ENCODE measurements at places on chromosomes 5 and 9.

GRCh38 chr5:15676591-15676990 is 176.6 kb downstream of the FBXL7 start:
- no peak for DNase-seq

- no peak for DNase-seq
These were observed 1.4 kb downstream of the TBC1D9B start for GRCh38 chr5:179906294-179906794.

- no peak for DNase-seq
These were observed 1185.5 kb upstream of the WWC1 start for GRCh38 chr5:167105941-167106340.

- DNase-seq = no peak
These were observed 159.7 kb upstream of the RAPGEF1 start for GRCh38 chr9:131899296-131900228.

DNA sequence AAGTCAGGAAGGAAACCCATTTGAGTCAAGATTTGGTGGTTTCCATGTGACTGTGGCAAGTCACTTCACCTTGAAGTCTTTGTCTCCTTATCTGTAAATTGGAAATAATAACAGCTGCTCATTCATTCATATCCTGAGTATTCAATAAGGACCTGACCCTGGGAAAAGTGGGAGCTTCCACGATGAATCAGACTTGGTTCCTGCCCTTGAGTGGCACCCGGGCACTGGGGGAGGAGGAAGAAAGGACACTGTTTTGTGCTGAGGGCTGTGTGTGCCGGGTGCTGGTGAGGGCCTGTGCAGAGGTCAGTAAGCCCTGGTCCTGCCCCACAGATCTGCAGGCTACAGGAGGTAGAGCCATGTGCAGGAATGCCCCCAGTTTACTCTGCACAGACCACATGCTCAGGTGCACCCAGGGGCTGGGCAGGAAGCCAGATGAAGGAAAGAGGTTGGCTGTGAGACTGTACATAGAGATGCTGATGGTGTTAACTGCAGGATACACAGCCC is 6.8 kb downstream of the NDST1 start:
- DNase-seq = peak; percentile 82

- no peak for DNase-seq
These were observed 76.9 kb downstream of the ST8SIA4 start for GRCh38 chr5:100826133-100826532.

GRCh38 chr5:57317341-57317740 is 143.5 kb downstream of the GPBP1 start:
- DNase-seq = no peak

- DNase-seq = peak; percentile 16
These were observed 72.5 kb upstream of the PANK3 start for GRCh38 chr5:168651648-168652047.

- DNase-seq = no peak
These were observed 45.6 kb upstream of the SLC44A1 start for GRCh38 chr9:105198865-105199264.

GRCh38 chr9:77883133-77883532 is 148.5 kb downstream of the GNAQ start:
- DNase-seq = no peak
